SJCRH30 (cell line): ENCODE measurements at places on chromosomes 3 and 15. TPM values are rescaled to one million over a fixed set of nuclear protein-coding genes. Genes with fewer than 3 reads are reported as not detected.
A peak's percentile ranks its signal among the peaks of the same experiment; 100 is the strongest.

THAP10 gene
- 5.5 and 6.8 TPM in 2 replicates for total RNA-seq

NANOGP8 gene
- not detected in 2 replicates for total RNA-seq

NOX5 gene
- not detected in 2 replicates for total RNA-seq

ITPKA gene
- 8.4 and 8.8 TPM in 2 replicates for total RNA-seq

C3orf20 gene
- not detected in 2 replicates for total RNA-seq

TTLL13 gene
- total RNA-seq = not detected in 2 replicates

GABRB3 gene
- total RNA-seq = 5.2 and 6.1 TPM in 2 replicates

DNA sequence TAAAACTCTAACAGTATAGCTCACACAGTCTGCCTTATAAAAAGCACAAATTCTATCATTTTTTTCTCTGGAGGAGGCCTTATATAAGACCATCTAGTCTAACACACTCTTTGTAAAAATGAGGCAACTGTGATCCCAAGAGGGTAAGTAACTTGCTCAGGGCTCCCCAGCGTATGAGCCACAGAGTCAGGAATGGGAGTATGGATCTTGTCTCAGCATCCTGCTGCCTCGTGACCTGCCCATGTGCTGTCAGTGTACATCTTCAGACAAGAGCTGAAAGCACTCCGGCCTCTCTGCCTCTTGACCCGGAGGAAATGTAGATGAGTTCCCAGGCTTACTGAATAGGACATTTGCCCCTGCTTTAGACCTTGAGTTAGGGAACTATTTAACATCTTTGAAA is 28.4 kb upstream of the MEF2A start:
- no peak for DNase-seq

- DNase-seq = no peak
Observed at GRCh38 chr3:56005196-56005805, 463.0 kb downstream of the ERC2 start.

DNA sequence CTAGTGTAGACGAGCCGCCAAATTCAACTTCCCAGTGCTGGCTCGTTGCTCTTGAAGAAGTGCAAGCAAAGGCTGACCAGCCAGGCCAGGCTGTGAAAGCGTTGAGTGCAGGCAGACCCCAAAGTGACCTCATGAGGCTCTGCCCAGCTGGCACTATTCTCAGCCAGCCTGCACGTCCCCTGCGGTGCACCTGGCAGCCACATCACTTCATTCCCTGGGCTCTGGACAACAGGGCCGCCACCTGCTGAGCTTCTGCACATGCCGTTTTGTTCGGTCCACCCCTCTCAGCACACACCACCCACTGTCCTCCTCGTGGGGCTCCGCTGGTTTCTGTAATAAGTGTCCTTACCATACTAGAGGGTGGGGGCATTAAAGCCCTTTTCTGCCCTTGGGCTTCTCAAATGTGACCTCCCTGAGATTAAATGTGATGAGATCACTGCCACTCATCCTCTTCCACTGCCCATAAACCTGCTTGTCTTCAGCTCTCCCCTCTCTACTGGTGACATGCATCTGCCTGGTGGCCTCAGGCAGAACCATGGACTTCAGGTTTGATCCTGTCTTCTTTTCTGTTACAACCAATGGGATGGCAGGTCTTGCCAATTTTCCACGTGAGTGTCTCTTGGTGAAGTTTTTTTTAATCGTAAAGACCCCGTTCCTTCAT is 6.1 kb downstream of the RASGRF1 start:
- DNase-seq = no peak

DNA sequence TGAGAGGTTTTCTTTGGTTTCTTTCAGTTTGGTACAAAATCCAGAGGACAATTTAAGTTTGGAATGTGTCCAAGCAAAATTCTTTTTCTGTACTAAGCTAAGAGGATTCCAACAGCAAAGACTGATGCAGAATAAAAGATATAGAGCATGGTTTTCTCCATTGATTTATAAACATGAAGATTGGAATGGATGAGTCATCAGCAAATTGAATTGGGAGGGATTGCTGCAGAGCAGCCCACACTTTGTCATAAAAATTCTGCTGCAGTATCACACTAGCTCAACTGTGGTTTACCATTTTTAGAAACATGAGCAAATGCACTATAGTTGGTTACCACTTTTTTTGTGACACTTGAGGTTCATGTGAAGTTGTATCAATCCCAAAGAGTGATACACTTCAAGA is 16.1 kb upstream of the LARP6 start:
- no peak for DNase-seq

DNA sequence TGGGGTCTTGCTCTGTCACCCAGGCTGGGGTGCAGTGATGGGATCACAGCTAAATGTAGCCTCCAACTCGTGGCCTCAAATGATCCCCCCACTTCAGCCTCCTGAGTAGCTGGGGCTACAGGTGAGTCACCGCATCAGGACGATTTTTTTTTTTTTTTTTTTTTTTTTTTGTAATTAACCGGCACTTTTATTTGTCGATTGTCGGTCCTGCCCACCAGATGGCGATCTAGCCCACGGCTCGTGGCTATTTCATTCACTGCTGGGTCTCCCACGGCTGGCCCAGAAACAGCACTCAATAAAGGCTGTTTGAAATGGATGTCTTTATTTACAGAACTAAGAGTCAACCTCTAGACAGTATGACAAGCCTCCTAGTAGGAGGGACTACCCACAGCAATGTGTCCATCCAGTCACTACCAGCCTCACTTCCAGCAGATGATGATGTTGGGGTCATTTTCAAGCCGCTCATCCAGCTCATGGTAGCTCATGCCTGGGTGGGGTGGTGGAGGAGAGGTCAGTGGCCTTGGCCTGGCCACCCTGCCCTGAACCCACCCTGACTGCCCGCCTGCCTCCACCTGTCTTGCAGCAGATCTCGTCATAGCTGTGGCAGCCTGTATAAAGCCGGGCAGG is 1.8 kb upstream of the ZMYND10 start:
- DNase-seq = peak; percentile 63

DNA sequence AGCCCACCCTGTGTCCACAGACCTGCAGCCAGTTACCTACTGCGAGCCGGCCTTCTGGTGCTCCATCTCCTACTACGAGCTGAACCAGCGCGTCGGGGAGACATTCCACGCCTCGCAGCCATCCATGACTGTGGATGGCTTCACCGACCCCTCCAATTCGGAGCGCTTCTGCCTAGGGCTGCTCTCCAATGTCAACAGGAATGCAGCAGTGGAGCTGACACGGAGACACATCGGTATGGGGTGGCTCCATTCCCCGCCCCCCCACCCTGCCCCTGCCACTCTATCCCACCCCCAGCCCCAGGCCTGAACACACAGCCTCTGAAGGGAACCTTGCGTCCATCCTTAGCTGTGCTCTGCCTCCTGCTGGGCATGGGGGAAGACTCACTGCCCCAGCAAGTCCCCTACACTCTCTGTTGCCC is 73.2 kb downstream of the AAGAB start:
- DNase-seq = no peak

GRCh38 chr3:32410367-32411246 is 19.0 kb downstream of the CMTM7 start:
- peak; percentile 70 for DNase-seq

- DNase-seq = peak; percentile 90
Observed at GRCh38 chr3:127652246-127652995, 20.3 kb upstream of the ABTB1 start.

DNA sequence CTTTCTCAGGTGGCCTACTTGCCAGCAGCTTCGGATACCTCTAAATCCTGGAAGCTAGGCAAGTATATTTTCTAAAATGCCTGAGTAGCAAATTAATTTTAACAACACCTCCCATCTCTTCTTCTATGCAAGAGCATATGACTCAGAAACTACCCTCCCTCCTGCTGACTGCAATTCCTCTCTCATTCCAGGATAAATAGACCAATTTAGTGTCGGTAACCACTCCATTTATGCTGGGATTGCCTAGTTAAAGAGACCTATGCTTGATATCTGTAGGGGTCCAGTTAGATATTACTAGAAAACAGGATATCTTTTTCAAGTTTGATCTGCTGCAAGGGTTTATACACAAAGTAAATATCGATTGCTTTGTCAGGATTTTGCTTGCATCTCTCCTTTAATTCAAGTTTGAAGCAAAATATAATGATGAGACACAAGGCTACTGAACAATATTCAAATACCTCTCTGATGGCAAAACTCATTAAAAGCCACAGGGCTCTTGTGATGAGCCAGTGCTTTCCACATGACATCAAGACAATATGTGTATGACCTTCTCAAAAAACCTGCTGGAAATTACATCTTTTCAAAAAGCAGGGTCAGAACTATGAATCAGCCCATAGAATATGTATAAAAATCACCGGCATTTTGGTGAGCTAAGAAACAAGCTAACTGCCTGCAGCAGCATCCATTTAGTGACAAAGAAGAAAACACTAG is 491.6 kb upstream of the NECTIN3 start:
- DNase-seq = no peak

GRCh38 chr3:143287403-143287802 is 167.8 kb downstream of the CHST2 start:
- DNase-seq = no peak

DNA sequence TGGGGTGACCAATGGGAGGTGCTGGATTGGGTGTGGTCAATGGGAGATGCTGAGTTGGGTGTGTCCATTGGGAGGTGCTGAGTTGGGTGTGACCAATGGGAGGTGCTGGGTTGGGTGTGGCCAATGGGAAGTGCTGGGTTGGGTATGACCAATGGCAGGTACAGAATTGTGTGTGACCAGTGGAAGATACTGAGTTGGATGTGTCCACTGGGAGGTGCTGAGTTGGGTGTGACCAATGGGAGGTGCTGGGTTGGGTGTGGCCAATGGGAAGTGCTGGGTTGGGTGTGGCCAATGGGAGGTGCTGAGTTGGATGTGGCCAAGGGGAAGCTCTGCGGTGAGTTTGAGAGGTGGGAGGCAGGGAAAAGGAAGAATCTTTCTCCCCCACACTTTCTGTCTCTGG is 250.0 kb upstream of the PROK2 start:
- DNase-seq = no peak

GRCh38 chr3:50455161-50456018 is 48.0 kb downstream of the CACNA2D2 start:
- no peak for DNase-seq
